ENCODE measurements at places on chromosomes 1 and 21.

DNA sequence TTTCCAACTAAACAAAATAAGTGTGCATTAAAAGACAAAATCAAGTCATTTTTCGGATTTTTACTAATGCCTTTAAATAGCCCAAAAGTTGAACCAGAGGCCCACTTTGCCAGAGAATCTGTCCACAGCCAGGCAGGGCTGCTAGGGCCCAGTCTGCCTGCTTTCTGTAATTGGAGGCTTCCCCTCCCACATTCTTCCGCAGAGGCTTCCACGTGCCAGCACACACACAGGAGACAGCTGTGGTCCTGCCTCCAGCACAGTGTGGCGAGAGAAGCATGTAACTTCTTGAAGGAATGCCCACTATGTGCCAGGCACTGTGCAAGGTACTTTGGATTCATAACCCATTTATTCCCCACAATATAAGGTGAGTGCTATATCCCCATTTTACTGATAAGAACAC is 11.3 kb upstream of the PDZK1IP1 start:
- no peak for DNase-seq

- peak; percentile 36 for DNase-seq
Measured at GRCh38 chr1:57489358-57490036, 65.6 kb upstream of the DAB1 start.

GRCh38 chr1:31880957-31881687 is 57.0 kb downstream of the PTP4A2 start:
- DNase-seq = no peak

DNA sequence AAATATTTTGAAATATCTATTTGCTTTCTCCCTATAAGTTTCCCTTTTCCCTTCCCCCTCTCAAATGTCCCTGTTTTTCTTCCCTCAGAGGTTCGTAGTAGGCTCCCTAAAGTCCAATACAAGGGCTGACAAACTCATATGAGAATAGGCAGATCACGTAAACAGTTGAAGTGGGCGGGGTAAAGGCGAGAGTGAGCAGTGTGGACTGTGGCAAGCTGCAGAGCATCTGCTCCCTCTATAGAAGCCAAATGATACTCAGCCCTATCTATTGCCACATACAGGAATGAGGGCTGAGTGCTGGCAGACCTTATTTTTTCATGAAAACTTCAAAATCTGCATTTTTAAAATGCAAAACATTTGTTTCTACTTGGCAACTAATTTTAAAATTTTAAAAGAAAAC is 26.3 kb downstream of the PRDX6 start:
- no peak for DNase-seq

DNA sequence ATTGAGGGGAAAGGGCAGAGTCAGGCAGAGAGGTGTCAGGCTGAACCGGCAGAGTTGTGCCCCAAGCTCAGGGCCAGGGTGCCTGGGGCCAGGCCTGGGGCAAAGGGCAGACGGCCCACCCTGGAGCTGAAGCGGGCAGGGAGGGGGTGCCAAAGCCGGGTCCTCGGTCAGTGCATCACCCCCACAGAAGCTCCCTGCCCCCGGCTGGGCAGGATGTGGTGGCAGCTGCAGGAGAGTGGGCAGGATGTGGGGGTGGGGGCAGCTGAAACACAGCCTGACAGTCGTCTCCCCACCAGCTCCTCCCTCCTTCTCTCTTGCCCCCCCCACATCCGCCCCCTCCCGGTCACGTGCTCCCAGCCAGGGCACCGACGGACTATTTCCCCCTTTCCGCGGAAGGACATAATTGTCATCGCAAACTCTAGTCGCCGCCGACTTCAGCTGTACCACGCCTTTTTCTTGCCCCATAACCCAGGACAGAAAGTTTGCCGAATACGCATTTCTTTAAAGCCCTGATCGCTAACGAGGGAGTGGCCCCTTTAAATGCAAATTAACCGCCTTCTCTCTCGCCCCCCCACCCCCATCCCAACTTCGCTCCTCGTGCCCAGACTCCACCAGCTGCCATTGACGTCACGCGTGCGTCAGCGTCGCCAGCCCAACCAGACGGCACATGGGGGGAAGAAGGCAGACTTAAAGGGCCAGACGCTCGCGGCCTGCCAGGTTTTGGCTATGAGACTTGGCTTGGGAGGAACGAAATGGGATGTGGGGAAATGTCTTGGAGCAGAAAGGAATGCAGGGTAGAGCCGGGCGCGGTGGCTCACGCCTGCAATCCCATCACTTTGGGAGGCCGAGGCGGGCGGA is 4.5 kb upstream of the MEF2D start:
- DNase-seq = peak; percentile 100

- no peak for DNase-seq
Measured at GRCh38 chr1:26021647-26022403, at the start of gene EXTL1. Gene EXTL1, plus strand, starts transcription at chr1:26021775. Its CDS starts 872 bp downstream, at chr1:26022647.

DNA sequence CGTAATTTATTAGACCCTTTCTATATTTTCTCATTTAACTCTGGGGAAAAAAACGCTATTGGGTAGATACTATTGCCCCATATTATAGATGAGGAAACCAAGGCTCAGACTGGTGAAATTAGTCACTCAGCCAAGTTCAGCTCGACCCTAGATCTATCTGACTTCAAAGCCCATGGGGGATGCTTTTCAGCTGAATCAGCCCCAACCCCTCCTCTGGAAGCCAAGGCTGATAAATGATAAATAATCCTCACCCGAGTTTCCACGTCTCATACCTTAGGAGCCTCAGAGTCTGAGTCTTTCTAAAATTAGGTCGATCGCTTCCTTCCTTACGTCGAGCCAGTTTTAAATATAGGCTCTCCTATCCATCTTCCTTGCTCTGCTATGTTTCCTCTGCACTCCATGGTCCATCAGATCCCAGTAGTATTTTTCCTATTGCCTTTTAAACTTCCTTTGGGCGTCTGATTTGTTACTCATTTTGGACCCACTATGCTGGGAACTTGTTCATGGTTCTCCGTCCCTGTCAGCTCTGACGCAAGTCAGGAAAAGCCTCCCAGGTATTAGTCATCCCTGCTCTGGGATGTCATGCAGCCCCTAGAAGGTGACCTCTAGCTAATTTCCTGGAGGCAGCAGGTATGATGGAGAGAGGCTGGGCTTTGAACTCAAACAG is 122.8 kb downstream of the PLPP3 start:
- peak; percentile 63 for DNase-seq

GRCh38 chr1:16177306-16177705 is 21.4 kb upstream of the EPHA2 start:
- no peak for DNase-seq

GRCh38 chr1:154448331-154448811 is 43.2 kb downstream of the IL6R start:
- no peak for DNase-seq

DNA sequence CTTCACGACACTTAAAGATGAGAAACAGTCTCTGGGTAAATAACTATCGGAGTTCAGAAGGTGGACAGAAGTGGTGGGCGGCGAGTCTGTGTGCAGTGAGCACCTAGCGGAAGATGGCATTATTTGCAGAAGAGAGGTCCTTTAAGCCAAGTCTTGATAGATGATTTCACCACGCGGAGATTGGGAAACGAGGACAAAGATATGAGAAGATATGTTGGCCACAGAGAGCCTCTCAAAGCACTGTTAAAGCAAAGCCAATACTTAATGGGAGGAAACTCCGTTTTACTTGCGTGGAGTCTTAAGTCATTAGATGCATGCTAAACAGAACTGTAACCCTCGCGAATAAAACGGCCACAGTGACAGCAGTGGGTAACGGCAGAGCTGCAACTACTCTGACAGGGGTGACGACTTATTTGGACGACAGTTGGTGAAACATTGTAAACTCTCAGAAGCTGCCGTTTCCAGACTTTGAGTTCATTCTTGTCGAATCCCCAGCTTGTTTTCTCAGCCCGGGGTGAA is 577 bp upstream of the CEP350 start:
- DNase-seq = no peak

DNA sequence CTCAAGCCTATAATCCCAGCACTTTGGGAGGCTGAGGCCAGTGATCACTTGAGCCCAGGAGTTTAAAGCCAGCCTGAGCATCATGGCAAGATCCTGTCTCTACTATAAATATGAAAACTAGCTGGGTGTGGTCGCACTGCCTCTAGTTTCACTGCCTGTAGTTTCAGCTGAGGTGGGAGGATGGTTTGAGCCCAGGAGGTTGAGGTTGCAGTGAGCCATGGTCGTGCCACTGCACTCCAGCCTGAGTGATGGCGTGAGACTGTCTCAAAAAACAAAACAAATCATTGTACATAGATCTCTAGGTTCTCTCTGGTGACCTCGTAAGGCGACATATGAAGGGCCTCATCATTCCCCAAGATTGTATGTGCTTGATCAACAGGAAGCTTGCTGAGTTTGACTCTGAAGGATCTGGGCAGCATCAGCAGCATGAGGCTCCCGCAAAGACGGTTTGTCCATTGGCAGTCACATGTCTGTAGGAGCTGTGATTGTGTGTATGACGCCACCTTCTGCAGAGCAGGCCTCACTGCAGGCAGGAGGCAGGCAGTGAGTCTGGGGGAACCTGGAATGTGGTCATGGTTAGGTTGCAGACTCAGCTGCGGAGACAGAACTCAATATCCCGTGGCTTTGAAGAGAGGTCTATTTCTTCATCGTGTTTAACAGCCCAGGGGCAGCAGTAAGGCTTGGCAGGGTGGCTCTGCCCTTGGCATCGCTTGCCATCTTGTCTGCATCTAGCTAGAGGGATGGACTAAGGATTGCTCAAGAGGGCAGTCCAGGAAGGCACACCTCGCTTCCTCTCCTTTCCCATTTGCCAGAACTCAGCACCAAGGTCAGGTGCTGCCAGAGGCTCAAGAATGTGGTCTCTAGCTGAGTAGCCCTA is 14.0 kb downstream of the ATP5PO start:
- DNase-seq = peak; percentile 69

- no peak for DNase-seq
Measured at GRCh38 chr21:39681257-39681656, 63.7 kb upstream of the IGSF5 start.

- no peak for DNase-seq
Measured at GRCh38 chr1:20072771-20073170, 2.8 kb downstream of the PLA2G5 start.

DNA sequence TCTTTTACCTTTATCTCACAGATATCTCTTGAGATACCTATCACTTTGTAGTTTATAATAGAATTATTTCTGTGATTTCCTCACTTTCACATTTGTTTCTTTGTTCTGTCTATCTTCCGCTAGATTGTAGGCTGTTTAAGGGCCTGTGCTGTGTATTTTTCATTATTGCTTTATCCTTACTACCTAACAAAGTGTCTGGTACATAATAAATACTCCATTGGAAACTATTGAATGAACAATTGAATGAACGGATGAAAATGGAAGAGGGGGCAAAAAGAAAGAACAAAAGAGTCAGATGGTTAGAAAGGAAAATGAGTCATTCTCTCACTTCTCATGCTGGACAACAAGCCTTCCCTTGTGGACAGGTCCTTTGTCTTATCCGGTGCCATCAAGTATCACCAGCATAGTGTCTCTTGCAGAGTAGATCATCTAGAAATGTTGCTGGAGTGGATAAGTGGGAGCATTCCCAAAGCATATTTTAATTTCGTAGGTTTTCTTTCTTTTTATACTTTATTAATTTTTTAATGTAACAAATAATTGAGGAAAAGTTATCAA is 159.8 kb downstream of the NEK7 start:
- no peak for DNase-seq

- DNase-seq = no peak
Measured at GRCh38 chr1:43137445-43138052, 34.5 kb downstream of the EBNA1BP2 start.

DNA sequence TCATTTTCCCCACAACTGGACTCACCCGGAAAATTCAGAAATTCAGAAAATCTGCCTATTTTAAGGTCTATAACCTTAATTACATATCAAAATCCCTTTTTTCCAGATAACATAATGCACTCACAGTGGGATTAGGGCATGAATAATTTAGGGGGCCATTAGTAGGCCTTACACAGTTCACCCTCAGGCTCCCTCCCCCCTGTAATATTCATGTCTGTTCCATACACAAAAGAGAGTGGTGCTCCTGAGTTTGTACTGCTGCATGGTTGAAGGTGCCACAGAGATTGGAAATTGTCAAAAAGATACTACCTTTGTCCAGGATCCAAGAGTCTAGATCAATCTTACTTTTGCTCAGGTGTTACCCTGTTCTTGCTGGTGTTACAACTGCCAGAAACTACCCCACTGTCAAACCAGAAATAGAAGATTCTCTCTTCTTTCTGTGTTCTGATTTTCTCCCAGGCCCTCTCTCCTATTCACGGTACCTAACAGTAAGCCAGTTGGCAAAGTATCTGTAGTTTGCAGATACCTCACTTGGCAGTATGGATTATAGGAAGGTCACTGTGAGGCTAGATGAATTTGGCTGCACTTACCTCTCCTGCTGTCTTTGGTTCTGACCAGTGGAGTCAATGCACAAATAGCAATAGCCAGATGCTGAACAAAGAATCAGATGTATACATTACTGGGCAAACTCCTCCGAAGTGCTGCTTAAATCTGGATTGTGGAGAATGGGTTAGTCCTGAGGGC is 53.2 kb downstream of the C1orf198 start:
- no peak for DNase-seq

DNA sequence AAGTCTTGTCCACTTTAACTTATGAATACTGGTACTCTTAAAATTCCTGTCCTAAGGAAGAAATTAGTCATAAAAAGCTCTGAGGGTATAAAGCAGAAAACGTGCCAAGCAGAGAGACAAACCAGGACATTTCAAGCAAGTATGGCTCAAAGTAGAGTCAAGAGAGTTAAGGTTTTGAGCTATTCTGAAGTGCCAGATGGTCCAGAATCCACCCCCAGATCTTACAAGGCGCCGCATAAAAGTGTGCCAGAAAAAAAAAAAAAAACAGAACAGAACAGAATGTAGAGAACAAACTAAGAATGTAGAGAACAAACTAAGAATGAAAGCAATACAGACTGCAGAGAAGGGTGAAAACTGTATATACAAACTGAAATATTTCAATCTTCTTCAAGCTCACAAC is 12.5 kb downstream of the EPS15 start:
- DNase-seq = no peak

GRCh38 chr1:205118752-205119151 is 3.0 kb downstream of the RBBP5 start:
- DNase-seq = no peak

DNA sequence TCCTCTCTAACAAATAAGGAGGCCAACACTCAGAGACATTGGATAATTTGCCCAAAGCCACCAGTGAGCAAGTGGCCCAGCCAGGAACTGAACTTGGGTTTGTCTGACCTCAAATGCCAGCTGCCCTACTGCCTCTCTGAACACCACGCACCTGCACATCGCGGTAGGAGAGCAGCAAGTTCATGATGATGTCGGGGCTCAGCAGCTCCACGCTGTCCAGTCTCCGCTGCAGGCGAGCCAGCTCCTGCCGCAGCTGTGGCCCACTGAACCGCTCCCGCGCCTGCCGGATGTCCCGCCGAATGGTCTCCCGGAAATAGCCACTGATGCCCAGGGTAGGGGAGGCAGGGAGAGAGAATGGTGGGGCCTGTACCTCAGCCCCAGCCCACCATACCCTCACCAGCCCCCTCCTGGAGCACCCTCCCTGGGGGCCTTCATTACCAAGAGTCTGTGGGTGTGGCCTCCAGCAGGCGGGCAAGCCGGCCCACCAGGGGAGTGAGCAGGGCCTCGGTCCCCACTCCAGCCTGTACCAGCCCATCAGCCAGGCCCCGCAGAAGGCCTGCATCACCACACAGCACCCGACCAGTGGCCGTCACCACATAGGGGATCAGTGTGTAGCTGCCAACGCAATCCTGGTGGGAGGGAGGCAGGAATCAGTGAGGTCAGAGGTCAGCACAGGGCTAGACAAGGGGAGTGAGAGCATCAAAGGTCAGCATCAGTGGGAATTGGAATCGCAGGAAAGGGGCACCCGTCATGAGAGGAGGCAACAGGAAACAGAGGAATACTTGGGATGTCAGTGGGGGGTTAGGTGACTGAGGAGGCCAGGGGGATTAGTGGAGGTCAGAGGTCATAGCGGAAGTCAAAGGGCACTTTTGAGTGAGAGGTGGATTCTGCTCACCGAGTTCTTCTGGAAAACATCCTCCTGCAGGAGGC is 2.7 kb downstream of the MAP3K6 start:
- DNase-seq = no peak

GRCh38 chr1:96579636-96580035 is 141.9 kb upstream of the PTBP2 start:
- peak; percentile 11 for DNase-seq
